Stimulated activated effector memory CD8-positive, alpha-beta T cell treated with anti-CD3 and anti-CD28 coated beads, Interleukin-12 subunit alpha, Interleukin-12 subunit beta, amount 100 ng/mL, for 72 hours (primary cell): ENCODE measurements at places on chromosomes 7 and 10.

DNA sequence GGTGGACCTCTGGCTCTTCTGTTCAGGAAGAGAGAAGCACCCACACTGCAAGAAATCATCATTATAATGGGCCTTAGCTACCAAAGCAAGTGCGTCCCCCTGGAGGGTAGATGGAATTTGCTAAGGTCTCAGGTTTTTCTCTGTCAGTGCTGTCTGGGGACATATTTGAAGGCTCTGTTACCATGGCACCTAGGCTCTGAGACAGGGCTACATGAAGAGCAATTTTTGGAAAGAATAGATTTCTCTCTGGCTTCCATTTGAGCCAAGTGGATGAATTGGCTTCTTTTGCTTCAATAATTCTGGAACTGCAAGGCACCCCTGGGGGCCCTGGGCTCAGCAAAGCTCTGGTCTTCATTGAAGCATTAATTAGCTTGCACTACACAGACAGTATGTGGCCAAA, 349.1 kb upstream of the GALNT17 start:
- DNase-seq: no peak

- DNase-seq: no peak
Measured at GRCh38 chr10:46289209-46289810, 2.5 kb downstream of the ANTXRL start.

DNA sequence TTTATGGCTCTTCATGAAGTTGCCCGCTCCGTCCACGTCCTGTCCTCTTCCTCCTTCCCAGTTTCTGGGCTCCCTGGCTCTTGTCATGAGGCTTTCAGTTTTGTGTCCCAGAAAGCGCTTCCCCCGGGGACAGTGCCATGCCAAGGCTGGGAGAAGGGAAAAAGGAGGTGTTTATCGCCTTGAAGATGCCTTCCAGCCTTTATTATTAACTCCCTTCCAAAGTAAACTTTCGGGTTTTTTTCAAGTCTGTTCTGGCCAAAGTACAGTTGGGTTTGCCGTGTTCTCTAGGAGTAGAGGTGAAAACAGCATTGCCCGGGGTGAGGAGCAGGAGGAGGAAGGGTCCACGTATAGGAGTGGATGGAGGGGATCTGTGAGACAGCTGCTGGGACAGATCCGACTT, 117.2 kb downstream of the CUX1 start:
- no peak for DNase-seq

GRCh38 chr7:45000093-45001032, at the start of gene CCM2:
Gene CCM2, plus strand, starts transcription at chr7:45000201. Its CDS starts 133 bp downstream, at chr7:45000334.
- DNase-seq: no peak

DNA sequence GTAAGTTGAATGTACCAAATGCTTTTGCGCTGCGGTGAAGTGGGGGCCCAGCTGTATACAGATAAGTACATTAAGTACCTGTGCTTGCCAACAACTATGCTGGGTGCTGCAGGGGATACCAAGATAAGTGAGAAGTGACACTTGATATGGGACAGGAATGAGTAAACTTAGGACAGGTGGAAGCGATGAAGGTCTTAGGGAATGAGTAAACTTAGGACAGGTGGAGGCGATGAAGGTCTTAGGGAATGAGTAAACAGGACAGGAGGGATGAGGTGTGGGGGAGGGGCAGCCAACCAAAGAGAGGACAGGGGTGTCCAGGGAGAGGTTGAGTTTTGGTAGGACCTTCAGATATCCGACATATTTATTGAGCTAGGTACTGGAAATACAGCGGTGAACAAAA, 1.4 kb downstream of the MDH2 start:
- DNase-seq: no peak

GRCh38 chr10:131453721-131454634, 142.5 kb upstream of the TCERG1L start:
- peak; percentile 83 for DNase-seq

- DNase-seq: no peak
Measured at GRCh38 chr7:92586403-92586802, 3.8 kb downstream of the FAM133B start.

DNA sequence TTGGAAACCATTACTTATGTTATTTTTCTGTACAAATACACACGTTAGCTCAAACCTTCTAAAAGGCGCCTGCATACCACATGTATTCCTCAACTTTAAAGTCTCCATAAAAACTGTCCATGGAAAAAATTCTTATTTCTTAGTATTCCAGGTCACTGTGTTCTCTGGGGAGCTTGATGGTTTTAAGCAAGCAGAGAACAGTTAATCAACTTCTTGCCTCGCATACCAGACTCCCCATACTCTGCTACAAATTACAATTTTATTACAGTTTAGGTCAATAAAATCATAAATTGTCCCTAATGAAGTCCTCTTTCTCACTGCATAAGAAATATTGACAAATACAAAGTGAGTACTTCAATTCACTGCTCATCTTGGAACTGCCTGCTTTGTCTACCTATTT, 77.0 kb upstream of the GPR22 start:
- DNase-seq: no peak

DNA sequence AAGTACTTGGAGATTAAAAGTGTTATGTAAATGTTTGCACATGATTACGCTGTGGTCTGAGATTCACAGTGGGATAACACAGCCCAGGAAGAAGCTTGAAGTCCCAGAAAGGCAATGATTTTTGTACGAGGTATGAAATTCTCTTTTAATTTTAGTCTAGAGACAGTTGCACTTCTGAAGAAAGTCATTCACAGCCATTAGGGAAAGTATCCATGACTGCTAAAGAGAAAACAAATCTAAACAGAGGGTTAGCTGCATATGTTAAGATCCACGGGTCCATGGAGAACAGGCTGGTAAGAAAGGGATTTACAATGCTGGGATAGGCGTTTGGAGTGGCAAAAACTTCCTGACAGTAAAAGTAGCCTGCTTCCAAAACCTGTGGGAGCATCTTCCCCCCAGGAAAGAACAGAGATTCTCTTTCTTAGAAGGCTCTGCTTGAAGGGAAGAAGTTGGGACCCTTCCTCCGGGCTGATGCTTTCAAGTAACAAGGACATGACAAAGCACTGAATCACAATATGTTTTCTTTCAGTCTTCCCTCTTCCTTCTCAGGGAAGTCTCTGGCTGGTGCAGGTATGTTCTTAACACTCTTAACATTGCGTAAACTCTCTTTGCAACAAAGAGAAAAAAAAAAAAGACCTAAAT, 220.8 kb upstream of the CELF2 start:
- DNase-seq: no peak

- no peak for DNase-seq
Measured at GRCh38 chr10:72295330-72295910, 21.7 kb downstream of the DDIT4 start.

- DNase-seq: no peak
Measured at GRCh38 chr7:125436220-125436619, 506.6 kb upstream of the POT1 start.

- no peak for DNase-seq
Measured at GRCh38 chr10:84088626-84089025, 50.7 kb upstream of the GHITM start.

DNA sequence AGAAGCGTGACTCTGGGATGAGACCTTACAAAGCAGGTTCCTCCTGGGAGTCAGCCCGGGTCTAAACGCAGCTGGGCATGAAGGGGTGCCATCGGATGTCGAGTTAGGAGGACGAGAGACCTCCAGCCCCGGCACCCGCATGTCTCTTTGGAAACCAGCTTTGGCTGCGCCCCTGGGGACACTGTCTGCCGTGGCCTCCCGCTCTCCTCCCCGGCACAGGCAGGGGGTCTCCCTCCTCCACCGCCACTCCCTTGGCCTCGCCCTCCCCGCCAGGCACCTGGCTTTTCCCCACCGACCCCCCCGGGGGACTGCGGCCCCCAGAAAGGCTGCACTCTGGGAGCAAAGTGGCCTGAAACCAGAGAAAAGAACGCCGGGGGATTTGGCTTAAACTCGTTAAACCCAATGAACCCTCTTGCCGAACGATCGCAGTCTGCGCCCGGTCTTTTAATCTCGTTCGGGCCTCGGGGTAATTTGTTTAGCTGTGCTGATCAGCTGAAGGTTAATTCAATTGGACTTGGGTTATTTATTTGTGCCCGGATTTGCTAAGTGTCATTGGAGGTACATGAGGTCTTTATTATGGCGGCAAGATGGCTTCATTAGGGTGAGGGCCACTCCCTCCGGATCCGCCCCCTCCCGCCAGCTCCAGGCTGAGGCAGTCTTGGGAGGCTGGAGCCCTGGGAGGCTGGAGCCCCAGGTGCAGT, 16.4 kb upstream of the PSMG3 start:
- no peak for DNase-seq

- DNase-seq: no peak
Measured at GRCh38 chr7:120407010-120407409, 134.0 kb downstream of the KCND2 start.

DNA sequence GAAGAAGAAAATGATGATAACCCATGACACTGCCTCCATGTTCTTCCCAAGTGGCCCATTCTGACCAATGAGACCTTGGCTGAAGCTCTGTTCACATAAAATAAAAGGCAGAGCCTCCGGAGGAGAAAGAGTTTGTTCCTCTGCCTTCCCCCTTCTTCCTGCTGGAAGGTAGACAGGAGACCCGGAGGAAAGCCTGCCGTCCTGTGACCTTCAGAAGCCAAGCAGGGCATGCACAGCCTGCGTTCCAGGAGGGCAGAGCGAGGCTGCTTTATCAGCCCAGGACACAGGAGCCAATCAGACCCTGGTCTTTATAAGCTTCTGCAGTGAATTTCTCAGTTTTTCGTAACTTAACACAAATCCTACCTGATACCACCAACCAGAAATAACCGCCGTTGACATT, 8.6 kb upstream of the GRID1 start:
- no peak for DNase-seq

DNA sequence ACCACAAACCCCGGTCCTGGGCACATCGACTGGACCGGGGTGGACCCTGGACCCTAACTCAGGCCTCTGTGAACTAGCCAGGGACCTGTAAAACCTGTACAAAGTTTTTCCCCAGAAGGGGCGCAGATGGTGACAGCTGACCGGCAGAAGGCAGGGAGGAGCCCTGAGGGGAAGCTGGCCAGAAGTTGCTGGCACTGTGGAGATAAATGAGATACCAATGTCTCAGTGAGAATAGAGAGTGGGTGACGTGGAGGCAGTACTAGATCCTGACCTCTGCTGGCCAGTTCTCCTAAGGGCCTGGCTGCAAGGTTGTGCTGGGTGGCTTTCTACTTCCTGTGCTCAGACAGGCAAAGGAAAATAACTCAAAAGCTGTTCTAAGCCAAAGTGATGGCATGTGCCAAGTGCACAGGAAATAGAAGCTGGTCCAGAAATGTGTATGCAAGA, 10.6 kb upstream of the TSPAN14 start:
- DNase-seq: no peak

GRCh38 chr10:107032700-107033401, 131.7 kb downstream of the SORCS1 start:
- DNase-seq: no peak

- DNase-seq: no peak
Measured at GRCh38 chr10:85610381-85611092, 756.1 kb downstream of the GRID1 start.

GRCh38 chr10:112131996-112132395, 51.6 kb downstream of the GPAM start:
- DNase-seq: no peak

GRCh38 chr7:127702938-127703337, 50.9 kb downstream of the SND1 start:
- DNase-seq: no peak

- no peak for DNase-seq
Measured at GRCh38 chr7:68454931-68455330, 1143.3 kb upstream of the AUTS2 start.

GRCh38 chr7:83101530-83101929, 61.2 kb downstream of the PCLO start:
- no peak for DNase-seq

- DNase-seq: no peak
Measured at GRCh38 chr10:77188521-77188920, 449.1 kb downstream of the KCNMA1 start.

GRCh38 chr7:10473569-10473968, 500.1 kb upstream of the PHF14 start:
- no peak for DNase-seq

DNA sequence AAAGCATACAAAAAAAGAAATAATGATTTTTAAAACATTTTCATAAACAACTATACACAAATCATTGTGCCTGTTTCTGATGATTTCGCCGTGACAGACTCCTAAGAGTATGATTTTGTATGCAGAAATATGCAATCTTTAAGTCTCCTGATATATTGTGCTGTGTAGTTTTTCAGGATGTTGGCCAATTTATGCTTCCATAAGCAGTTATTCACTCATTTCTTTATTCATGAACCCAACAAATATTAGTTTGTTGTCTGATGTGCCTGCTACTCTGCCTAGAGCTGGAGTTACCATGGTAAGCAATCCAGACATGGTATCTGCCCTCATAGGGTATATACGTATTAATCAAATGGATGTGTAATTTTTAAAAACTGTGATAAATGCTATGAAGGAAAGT, 40.4 kb downstream of the PRR15 start:
- DNase-seq: no peak

DNA sequence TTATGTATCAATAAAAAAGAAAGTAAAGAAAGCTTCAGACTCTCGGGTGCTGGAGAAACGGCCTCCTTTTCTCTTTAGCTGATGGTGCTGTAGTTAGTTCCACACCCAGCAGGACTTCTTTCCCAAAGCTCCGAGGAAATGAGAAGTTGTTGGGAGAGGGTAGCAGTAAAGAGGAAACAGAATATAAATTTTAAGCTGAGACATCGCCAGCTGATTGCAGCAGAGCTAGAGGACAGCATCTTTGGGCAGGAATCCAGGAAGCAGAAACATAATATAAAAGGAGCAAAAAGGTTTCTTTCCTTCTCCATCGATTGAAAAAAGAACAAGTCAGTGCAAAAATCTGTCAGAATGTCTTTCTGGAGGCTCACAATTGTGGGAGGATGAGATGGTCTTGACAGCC, 616.9 kb upstream of the FOXK1 start:
- peak; percentile 17 for DNase-seq

- DNase-seq: no peak
Measured at GRCh38 chr7:121069346-121070100, 81.0 kb downstream of the CPED1 start.

DNA sequence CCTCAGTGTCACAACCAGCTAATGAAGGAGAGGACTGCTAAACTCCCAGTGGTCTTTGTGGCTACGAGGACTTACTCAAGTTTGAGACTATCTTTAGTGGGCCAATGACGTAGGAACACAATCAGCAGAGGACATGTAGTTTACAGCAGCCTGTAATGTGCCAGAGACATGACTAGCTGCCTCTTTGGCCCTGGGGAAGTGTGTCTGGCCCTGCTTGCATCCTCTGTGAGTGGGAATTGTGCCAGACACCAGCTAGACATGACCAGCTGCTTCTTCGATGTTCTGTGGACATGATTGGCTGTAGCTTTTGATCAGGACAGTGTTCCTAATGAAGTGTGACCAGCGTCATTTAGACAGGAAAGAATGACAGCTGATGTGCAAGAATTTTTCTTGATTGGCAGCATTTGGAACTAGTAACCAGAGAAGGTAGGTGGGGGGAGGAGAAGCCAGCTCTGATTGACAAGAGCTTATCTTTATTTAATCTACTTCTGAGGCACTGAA, 141.7 kb downstream of the AUTS2 start:
- peak; percentile 47 for DNase-seq

DNA sequence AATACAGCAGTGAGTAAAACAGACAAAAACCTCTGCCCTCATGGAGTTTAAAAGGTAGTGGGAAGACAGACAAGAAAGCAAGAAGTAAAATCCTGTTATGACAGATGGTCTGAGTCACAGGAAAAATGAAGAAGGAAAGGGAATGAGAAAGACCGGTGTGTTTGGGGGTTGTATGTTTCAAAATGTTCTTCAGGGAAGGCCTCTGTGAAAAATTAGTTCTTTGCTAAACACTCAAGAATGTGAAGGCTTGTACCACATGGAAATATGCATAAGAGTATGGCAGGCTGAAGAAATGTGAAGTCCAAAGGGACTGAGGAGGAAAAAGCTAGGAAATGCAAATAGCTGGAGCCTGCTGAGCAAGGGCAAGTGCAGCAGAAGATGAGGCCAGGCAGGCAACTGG, 315.9 kb upstream of the SEMA3A start:
- DNase-seq: no peak
